ENCODE measurements at places on chromosomes 2 and 18.

DNA sequence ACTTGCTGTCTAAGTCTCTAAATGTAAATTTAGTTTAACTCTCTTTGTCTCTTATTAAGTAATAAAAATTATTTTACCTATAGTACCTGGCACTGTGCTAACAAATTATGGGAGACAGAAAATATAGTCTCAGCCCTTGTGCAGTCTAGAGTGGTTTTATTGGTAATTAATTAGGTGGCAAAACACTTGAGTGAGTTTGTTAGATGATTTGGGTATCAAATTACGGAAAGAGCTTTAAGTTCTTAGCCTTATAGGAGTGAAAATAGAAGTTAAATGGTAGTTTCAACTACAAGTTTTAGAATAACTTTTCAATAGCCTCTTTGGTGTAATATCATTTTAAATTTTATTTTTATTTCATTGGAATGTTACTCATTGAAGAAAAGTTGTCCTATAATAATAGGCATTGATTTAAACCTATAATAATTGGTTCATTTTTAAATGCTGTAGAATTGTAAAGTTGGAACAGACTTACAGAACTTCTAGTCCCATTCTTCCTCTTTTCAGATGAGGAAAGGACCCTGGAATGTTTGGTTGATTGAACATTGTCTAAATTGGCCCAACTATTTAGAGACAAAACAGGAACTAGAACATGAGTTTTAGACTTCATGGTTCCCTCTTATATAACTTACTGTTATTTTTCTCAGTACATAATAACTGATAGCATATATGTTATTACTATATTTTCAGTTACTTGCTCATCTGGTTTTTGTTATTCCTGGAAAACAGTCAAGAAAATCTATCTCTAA lies 10.2 kb upstream of the HTR2B start:
- no peak for DNase-seq

DNA sequence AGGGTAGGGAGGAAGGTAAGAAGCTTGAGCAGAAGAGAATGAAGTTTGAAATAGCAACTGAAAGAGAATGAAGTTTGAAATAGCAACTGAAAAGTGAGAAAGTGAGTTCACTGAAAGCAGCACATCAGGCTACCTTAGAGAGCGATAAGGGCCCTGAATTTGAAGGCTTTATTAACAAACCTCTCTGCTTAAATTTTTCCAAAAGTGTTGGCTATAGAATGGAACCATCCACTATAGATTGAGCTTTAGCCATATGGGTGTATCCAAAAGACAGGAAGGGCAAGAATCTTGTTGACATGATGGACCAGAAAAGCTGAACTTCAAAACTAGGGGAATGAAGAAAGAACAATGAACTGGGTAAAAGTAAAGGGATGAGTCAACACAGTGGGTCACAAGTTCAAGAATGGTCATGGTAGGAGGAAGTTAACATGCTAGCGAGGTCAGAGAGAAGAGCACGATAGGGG lies 122.5 kb downstream of the ASXL3 start:
- DNase-seq = no peak

DNA sequence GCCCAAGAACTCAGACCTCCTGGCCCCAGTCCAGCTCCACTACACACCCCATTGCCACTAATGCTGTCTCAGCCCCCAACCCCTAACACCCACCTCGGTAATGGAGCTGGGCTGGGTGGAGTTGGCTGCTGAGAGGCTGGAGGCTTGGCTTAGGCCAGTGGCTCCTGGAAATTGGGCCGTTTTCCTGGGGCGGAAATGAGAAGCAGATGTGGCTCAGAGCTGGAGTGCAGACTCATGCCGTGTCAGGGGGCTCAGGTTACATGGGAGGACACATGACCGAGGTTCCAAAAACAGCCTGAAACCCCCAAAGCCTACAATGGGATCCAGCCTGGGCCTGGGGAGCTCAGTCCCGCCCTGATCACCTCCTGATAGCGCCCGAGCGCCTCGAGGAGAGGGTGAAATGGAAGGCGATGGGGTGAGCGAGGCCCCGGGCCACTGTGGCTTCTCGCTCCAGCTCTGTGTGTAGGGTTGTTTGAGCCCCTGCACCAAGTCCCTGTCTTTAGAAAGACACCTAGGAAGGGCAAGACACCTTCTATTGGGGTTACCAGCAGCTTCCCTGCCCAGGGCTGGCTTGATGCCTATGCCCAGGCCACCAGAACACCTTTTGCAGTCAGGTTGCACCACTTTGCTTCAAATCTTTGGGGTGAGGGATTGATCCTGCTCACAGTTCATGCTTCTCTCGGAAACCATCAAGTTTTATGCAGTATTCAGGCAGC lies 175.7 kb upstream of the HAAO start:
- DNase-seq = peak; percentile 23

- no peak for DNase-seq
These were observed 944.3 kb downstream of the LRP1B start for GRCh38 chr2:141186413-141187074.

- DNase-seq = peak; percentile 16
These were observed 11.8 kb downstream of the ARHGAP15 start for GRCh38 chr2:143140864-143141661.

GRCh38 chr2:28009732-28010131 lies 119.2 kb downstream of the BABAM2 start:
- no peak for DNase-seq

DNA sequence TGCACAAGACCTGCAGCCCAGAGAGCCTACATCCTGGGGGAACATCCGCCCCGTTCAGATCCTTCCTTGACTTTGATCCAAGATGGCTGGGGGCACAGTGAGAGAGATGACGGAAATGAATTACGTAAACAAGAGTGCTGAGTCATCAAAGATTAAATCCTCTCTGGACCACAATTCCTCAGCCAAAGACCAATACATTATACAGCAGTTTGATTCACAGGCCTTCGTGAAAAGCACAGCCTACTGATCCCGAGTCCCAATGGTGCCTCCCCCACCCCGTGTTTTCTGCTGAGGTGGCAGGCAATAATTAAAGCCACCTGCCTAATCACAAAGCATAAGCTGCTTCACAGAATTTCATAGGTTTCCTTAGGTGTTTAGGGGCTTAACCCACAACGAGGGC lies 43.0 kb downstream of the MYO5B start:
- no peak for DNase-seq

GRCh38 chr2:154532763-154533162 lies 165.7 kb upstream of the KCNJ3 start:
- no peak for DNase-seq

GRCh38 chr2:168035458-168035857 lies 211.9 kb downstream of the STK39 start:
- no peak for DNase-seq

- DNase-seq = no peak
These were observed 24.4 kb downstream of the NMS start for GRCh38 chr2:100494712-100495111.
